Vagina (tissue), 2 donors: ENCODE measurements at places on chromosomes 2 and 18. TPM values are rescaled to one million over a fixed set of nuclear protein-coding genes. Genes with fewer than 3 reads are reported as not detected.

DNA sequence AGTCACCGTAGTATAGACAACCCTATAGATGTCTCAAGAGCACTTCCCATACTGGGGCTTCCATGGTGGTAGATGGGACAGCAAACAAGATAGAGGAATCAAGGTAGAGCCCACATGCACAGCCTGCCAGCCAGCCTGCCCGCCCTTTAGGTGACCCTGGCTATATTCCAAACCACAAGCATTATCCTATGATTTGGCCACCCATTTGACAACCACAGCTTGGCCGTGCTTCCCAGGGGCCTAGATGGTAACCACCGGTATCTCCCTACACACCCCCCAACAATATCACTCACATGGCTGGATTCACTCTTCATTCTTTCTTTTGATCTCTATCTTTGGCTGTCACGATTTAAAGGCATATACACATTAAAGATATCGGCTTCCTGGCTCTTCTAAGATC lies 85.3 kb downstream of the CDK15 start:
- DNase-seq = no peak

- peak; percentile 96 for DNase-seq
Measured at GRCh38 chr2:173159791-173160463, 84.3 kb downstream of the MAP3K20 start.

GRCh38 chr2:146544701-146545100 lies 1300.1 kb upstream of the ACVR2A start:
- DNase-seq = no peak

DNA sequence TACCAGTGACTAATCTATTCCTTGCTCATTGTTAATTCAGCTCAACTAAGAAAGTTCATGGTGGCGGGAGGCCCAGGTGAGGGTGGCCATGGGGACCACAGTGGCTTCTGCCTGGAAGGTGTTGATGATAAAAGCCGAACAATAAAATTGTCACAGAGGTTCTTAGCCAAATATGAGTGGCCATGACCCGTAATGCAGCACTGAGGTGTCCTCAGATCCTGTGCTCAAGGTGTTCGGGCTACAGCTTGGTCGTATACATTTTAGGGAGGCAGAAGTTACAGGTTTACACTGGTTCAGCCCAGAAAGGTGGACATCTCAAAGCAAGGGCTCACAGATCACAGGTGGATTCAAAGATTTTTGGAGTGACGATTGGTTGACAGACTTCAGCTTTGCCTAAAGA lies 98.5 kb upstream of the SNTG2 start:
- peak; percentile 67 for DNase-seq

Gene LRATD1
- total RNA-seq = 32.7 TPM

Gene OSR1
- 5.9 TPM for total RNA-seq

Gene SPP2
- total RNA-seq = not detected
